ENCODE measurements at places on chromosomes 6 and 20. TPM values are rescaled to one million over a fixed set of nuclear protein-coding genes. Genes with fewer than 3 reads are reported as not detected.

Gene CRYBG1
- 3.0 TPM for total RNA-seq

Gene RPN2
- total RNA-seq: 213 TPM

Gene TSHZ2
- total RNA-seq: 22.9 TPM

Gene CNR1
- total RNA-seq: 26.2 TPM

Gene EBF4
- 63.8 TPM for total RNA-seq

Gene VWA7
- 9.5 TPM for total RNA-seq

Gene GRIK2
- 6.3 TPM for total RNA-seq

Gene SYCP2L
- total RNA-seq: 11.8 TPM

Gene CYP39A1
- 10.3 TPM for total RNA-seq

DNA sequence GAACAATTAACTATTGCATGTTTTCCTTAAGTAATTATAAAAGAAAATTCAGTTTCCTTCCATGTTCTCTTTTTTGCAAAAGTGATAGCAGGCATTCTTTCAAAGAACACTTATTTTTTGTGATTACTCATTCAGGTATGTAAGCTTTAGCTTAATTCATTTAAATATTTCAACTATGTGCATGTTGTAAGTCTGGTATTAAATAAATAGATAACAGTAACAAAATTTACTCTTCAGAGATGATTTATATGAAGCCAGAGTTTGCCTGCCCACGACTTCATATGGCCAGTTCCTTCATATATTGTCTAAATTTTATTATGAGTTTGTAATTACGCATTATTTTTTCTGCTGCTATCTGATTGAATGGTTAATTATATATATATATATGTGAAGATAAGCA is 110.9 kb downstream of the ADGRG6 start:
- DNase-seq: no peak

DNA sequence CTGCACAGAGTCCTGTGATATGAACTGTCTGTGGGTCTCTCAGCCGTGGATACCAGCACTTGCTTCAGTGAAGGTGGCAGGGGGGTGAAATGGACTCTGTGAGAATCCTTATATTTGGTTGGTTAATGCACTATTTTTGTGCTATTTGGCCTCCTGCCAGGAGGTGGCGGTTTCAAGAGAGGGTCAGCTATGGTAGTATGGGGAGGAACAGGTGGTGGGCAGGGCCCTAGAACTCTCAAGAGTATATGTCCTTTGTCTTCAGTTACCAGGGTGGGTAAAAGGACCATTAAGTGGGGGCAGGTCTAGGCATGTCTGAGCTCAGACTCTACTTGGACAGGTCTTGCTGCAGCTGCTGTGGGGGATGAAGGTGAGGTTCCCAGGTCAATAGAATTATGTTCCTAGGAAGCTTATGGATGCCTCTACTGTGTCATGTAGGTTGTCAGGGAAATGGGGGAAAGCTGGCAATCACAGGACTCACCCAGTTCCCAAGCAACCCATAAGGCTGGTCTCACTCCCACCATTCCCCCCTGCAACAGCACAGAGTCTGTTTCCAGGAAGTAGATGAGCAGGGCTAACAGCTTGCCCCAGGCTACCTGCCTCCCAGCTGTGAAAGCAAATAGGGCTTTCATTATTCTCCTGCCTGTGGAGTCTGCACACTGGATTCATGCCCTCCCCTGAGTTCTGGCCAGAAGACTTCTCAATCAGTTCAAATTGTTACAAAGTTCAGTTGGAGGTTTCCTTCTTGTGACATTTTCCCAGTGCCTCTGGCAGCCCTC is 56.8 kb upstream of the PHIP start:
- no peak for DNase-seq

DNA sequence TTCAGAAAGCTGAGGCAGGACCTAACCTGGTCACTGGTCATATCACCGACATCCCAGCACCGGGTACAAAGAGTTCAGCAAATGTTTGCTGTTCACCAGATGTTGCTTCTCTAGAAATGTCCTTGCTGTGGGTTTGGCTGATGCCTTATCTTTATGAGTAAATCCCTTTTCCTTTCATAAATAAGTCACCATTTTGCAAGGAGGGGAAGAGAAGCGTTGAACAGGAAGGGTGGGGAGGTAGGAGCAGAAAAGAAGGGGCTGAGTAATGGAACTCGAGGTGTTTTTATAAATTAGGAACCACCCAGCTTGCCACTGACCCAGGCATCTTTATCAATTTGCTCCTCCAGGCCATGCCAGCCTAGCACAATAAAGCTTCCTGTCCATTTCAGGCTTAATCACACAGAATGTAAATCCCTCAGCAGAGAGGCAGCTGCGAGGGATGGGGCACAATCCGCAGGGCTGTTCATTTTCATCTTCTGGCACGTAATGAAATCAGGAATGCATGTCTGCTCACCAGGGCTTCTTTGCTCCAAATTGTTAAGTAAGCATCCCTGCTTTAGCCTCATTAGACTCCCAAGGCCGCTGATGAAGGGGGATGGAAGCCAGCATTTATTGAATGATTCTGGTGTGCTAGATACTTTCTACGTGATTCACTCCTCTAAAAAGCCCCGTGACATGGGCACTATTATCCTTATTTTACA is 371.9 kb upstream of the CHD6 start:
- DNase-seq: no peak

DNA sequence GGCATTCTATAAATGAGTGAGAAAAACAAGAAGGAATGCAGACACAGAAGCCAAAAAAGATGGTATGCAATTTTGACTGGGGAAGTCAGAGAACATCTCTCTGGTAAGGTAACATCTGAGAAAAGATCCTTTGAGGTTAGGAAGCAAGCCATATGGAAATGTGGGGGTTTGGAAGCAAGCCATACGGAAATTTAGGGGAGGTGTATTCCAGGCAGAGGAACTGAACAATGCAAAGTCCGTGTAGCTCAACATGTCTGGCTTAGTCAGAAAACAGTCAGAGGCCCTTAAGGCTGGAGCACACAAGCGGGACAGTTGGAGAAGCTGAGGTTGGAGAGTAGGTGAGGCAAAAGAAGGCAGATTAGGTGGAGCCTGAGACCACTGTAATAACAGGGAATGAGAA is 35.3 kb downstream of the RALGAPA2 start:
- DNase-seq: no peak

DNA sequence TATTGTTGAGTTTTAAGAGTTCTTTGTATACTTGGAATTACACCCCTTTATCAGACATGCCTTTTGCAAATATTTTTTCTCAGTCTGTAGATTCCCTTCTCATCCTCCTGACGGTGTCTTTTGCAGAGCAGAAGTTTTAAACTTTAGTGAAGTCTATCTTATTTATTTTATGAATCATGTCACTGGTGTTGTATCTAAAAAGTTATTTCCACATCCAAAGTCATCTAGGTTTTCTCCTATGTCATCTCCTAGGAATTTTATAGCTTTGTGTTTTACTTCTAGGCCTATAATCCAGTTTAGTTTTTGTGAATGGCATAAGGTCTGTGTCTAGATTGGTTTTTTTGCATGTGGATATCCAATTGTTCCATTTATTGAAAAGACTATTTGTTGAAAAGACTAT is 271.3 kb downstream of the KIF16B start:
- DNase-seq: no peak

DNA sequence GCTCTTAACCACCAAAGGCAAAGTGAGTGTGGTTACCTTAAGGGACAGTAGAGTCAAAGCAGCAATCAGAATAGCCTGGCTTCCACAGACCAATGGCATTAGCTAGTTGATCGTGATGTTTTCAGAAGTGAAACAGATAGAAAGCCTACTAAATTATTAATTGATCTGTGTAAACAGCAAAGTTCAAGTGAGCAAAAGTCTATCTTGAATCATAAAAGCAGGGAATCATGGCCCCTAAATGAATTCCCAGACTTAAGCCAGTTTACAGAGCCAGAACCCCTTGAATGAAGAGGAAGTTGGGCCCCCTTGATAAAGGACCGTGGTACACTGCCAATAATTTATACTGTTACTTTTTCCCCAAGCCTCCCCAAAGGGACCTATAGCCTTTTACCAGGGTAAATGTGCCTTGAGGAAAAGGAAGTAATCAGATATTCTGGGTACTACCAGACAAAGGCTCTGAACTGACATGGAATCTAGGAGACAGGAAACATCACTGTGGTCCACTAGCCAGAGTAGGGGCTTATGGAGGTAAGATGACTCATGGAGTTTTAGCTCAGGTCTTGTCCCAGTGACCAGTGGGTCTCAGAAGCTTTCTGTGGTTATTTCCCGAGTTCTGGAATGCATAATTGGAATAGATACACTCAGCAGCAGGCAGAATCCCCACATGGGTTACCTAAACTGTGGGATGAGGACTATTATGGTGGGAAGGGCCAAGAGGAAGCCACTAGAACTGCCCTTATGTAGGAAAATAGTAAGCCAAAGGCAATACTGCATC is 317.5 kb downstream of the CD83 start:
- DNase-seq: no peak

- no peak for DNase-seq
Measured at GRCh38 chr20:21019468-21019813, 86.7 kb downstream of the LINC00237 start.

DNA sequence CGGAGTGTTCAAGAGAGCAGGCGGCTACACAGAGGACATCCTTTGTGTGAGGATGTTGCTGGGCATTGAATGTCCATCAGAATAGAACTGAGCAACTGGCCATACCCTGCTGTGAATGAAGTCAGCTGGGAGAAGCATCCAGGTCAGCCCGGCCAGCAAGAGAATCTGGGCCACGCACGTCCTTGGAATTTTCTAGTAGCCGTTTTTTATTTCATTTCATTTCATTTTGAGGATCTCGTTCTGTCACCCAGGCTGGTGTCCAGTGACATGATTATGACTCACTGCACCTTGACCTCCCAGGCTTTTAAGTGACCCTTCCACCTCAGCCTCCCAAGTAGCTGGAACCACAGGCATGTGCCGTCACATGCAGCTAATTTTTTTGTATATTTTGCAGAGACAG is 97.9 kb downstream of the SSR1 start:
- DNase-seq: no peak

DNA sequence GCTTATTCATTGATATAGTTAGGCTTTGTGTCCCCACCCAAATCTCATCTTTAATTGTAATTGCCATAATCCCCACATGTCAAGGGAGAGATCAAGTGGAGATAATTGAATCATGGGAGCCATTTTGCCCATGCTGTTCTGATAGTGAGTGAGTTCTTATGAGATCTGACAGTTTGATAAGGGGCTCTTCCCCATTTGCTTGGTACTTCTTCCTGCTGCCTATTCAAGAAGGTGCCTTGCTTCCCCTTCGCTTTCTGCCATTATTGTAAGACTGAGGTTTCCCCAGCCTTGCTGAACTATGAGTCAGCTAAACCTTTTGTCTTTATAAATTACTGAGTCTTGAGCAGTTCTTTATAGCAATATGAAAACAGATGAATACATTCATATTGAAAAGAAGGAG is 45.6 kb downstream of the CENPW start:
- DNase-seq: no peak

DNA sequence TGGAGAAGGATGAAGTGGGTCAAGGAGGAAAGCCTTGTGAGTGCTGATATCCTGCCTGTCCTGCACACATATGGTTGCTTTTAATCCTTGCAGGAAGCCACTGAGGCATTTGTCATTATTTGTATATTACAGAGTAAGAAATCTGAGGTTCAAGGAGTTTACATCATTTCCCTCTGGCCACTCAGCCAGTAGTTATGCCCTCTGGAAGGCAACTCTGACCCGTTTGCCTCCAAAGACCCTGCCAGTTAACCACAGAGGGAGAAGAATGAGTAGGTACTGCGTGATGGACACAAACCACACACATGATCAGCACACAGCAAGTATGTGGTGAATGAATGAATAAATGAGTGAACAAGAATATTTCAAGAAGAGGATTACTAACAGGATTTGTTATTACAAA is 7.9 kb upstream of the FAM210B start:
- DNase-seq: no peak

- no peak for DNase-seq
Measured at GRCh38 chr6:43481591-43482236, 4.3 kb downstream of the TJAP1 start.

- no peak for DNase-seq
Measured at GRCh38 chr6:19964115-19964514, 126.9 kb downstream of the ID4 start.

- no peak for DNase-seq
Measured at GRCh38 chr6:145893586-145893985, 70.6 kb downstream of the SHPRH start.

DNA sequence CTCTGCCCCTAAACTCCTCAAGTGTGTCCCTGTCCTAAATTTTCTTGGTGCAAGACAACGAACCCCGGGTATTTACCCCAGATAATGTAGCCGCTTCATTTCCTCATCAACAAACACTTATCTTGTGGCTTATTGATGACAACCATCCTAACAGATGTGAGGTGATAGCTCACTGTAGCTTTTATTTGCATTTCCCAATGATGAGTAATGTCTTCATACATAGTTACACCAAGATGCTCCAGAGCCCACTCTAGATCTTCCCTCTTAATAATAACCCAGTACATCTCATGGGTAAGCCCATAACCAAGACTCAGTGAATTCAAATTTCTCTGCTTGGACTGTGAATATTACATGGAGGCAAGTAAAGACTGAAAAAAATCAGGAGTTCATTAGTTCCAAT is 48.2 kb upstream of the BEND6 start:
- no peak for DNase-seq

DNA sequence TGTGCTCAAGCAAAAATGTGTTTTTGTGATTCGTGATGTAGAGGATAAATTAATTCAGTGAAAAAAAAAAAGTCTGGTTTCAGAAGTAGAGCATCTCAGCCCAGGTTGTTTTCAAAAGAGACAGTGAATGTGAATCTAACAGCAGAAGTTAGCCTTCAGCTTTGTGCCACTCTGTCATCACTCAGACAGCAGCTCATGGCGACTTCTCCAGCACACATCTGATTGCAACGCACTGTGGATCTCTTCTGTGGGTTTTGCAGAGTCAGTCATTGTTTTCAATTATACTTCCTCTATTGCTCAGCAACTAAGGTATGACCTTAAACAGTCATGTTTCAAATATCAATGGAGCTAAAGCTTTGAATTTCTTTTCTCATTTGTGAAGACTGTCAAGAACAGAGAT is 335.5 kb upstream of the POU3F2 start:
- DNase-seq: no peak

GRCh38 chr20:33833333-33833732 is 22.2 kb downstream of the CHMP4B start:
- DNase-seq: no peak

DNA sequence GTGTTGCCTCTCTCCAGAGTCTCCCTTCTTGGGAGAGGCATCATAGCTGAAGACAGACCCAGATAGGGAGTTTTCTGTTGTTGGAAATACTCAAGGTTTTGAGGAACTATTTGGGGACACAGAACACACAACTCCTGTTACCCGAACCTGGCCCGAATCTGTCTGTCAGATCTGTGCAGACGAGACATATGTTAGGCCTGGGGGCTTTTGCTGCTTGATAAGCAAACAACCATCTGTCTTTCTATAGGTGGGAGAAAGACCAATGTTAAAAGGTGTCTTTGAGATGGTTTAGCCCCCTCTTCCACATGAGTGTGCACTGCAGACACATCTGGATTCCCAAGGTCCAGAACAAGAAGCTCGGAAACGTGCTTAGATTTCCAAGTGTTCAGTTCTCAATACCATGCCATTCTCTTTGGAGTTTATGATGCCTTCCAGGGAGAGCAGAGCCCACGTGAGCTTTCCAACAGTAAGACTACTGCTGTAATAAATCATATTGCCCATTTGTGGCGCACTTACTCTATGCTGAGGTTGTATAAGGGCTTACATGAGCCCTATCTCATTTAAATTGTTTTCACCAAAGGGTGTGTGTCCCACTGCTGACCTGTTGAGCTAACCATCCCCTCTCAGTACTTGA is 3.8 kb upstream of the STX16 start:
- DNase-seq: no peak

- no peak for DNase-seq
Measured at GRCh38 chr20:19921284-19921793, 95.8 kb upstream of the NAA20 start.
